ENCODE measurements at places on chromosomes 11 and 22. TPM values are rescaled to one million over a fixed set of nuclear protein-coding genes. Genes with fewer than 3 reads are reported as not detected.

DNA sequence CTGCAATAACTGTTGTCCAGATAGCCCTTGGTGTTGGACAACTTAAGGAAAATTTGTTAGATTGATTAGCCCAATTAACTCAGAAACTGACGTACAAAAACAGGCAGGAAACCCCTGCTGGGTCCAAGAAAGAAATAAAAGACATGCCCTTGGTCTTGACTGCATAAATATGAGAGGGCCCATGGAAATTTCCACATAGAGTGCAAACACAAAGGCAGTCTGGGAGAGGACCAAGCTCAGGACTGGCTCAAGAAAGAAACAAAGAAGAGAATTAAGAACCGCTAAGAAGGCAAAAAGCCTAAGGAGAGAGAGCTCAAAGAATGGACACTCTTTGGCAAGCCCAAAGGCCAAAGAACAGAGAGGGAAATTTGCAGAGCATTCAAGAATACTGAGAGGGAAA lies 1243.9 kb downstream of the LRRC4C start:
- H3K4me3 ChIP-seq = no peak overlapping the region
- H3K27ac ChIP-seq = no peak overlapping the region
- H3K36me3 ChIP-seq = no peaks in the 10 kb centered on the region
- DNase-seq = no peak

DNA sequence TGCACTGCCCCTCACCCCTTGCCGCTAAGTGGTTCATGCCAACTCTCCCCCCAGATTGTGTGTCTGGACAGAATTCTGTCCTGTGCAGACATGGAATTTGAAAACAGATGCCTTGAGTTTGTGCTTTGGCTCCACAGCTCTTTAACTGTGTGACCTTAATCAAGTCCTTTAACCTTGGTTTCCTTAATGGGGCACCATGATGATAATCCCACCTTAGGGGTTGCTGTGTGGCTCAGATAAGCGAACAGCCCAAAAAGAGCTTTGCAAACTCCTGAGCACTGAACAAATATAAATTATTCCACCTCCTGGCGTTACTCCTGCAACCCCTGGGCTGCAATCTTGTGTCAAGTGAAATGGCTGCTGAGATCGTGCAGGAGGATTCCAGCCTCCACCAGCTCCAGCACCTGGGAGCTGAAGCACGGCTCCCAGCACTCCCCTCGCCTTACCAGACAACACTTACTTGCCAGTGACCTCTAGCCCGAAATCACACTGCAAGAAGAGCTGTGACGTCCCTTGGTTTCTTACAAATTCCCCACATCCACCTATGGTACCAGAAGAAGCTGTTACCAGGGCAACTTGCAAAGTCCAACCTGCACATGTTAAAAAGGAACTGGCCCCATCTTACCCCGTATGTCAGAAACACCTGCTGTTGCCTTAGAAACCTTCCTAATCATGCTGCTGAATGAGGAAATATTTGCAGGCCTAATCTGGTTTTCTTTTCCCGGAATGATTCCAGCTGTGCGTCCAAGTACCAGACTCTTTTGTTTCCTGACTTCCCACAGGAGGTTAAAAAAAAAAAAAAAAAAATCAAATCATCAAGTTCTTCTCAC lies 13.2 kb downstream of the VPS37C start:
- no peaks in the 10 kb centered on the region for H3K36me3 ChIP-seq
- no peak overlapping the region for H3K27ac ChIP-seq
- peaks cover 2% of the 10 kb centered on the region for H3K27me3 ChIP-seq
- DNase-seq = no peak

DNA sequence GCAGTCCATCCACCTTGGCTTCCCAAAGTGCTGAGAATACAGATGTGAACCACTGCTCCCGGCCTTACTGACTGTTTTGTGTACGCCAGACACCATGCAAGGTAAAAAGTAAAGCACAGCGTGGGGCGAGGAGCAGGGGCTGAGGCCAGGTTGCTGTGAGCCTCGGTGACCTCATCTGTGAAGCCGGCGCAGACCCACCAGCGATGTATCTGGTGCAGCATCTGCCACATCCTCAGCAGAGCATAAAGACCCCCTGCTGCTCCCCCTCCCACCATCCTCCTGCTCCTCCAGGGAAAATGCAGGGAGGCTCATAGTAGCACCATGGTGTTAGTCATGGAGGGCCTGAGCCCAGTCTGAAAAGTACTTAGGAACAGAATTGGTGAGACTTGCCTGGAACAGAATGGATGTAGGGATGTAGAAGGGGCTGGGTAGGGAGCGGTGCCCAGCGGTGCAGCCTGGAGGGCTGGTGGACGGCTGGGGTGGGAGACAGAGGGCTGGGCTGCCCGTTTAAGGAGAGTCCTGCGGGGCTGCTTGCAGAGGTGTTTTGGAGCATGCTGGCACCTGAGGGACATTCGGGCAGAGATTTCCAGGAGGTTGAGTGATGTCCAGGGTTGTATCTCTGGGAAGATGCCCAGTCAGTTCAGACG lies 462.4 kb downstream of the BRD1 start:
- no peaks in the 10 kb centered on the region for H3K4me1 ChIP-seq
- DNase-seq = no peak
- H3K4me3 ChIP-seq = no peak overlapping the region
- no peak overlapping the region for H3K27ac ChIP-seq

GRCh38 chr11:14623036-14623435 lies 20.6 kb upstream of the PDE3B start:
- peaks cover 32% of the 10 kb centered on the region for H3K4me1 ChIP-seq
- no peak for DNase-seq
- no peaks in the 10 kb centered on the region for H3K27me3 ChIP-seq
- peaks cover 68% of the 10 kb centered on the region for H3K36me3 ChIP-seq

- DNase-seq = no peak
- H3K36me3 ChIP-seq = no peaks in the 10 kb centered on the region
- H3K27ac ChIP-seq = no peak overlapping the region
- no peak overlapping the region for H3K4me3 ChIP-seq
- no peaks in the 10 kb centered on the region for H3K27me3 ChIP-seq
- no peaks in the 10 kb centered on the region for H3K4me1 ChIP-seq
Observed at GRCh38 chr11:84901991-84902390, 725.2 kb downstream of the DLG2 start.

DNA sequence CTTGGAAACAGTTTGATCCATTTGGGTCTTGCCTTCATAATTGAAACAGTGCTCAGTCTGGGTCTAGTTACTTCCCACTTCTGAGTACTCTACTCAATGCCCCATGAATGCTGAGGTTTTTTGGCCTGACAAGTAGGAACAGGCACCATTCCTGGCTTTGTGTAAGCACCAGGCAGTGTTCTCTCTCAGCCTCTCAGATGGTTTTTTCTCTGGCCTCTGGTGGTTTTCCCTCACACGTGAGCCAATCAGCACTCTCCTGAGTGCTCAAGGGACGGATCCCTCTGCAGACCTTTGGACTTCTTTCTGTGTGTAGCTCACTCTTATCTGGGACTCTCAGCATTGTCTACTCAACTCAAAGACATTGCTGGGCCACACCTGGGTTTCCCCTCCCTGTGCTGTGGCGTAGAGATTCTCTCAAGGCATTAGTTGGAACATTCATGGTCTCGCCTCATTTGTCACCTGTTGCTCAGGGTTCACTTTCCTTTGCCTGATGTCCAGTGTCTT lies 21.3 kb downstream of the SIK2 start:
- H3K27me3 ChIP-seq = no peaks in the 10 kb centered on the region
- H3K36me3 ChIP-seq = peaks cover 43% of the 10 kb centered on the region
- H3K27ac ChIP-seq = no peak overlapping the region
- H3K4me3 ChIP-seq = no peak overlapping the region
- no peak for DNase-seq
- no peaks in the 10 kb centered on the region for H3K4me1 ChIP-seq

- H3K27me3 ChIP-seq = no peaks in the 10 kb centered on the region
- H3K4me3 ChIP-seq = no peak overlapping the region
- no peak overlapping the region for H3K27ac ChIP-seq
- H3K4me1 ChIP-seq = no peaks in the 10 kb centered on the region
Observed at GRCh38 chr11:31246451-31247165, 122.9 kb downstream of the DCDC1 start.

DNA sequence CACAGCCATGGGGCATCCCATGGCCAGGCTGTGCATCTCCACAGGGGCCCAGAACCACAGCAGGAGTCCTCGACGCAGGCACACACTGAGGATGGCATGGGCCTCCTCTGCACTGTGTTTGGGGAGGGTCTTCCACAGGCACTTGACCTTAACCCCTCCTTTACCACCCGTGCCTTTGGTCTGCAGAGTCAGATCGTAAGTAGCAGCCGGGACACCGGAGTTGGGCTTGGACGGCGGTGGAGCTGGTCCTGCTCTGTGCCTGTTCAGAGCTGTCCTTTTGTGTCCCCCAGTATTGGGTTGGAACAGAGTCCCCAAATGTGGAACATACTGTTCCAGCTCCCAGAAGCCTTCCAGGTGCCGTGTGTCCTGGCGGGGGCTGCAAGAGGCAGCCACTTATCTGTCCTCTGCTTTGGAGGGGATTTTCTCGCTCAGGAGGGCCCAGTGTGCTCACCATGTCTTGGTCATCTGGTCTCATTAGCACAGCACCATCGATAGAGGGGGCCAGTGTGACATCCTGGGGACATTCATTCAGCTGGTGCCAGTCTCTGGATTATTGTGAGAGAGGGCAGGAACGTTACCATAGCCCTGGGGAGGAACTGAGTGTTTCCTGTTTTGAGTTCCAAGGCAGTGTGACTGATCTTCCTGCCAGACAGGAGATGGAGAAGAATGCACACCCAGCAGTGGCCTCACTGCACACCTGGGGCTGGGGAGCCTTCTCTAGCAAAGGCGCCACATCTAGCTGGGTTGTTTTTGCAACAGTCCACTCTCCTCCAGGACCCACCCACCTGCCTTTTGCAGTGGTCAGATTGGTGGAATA lies 12.4 kb downstream of the CRELD2 start:
- DNase-seq = peak; percentile 51
- H3K27me3 ChIP-seq = no peaks in the 10 kb centered on the region
- peaks cover 2% of the 10 kb centered on the region for H3K36me3 ChIP-seq
- peak overlapping the region; percentile 49 for H3K27ac ChIP-seq
- H3K4me3 ChIP-seq = no peak overlapping the region

GRCh38 chr11:96943970-96944369 lies 554.2 kb downstream of the JRKL start:
- no peak overlapping the region for H3K4me3 ChIP-seq
- DNase-seq = no peak
- no peaks in the 10 kb centered on the region for H3K36me3 ChIP-seq
- H3K27ac ChIP-seq = no peak overlapping the region

DNA sequence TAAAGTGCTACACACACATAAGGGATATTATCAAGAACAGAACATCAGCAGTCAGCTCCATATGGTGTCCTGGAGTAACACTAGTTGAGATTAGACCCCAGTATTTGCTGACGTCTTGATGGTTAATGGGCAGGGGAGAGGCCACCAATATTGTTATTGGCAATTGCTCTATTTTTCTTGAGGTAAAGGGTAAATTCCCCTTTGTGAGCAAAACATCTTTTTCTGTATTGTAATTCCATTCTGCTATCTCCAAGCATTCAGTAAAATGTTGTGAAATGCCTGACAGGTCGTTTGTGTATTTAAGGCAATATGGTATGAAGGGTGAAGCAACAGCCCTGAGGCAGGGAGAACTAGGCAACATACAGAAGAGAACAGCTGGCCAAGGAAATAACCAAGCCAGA lies 21.9 kb downstream of the PC start:
- peaks cover 4% of the 10 kb centered on the region for H3K27me3 ChIP-seq
- H3K4me3 ChIP-seq = no peak overlapping the region
- H3K36me3 ChIP-seq = no peaks in the 10 kb centered on the region
- no peak for DNase-seq

- H3K36me3 ChIP-seq = peaks cover 33% of the 10 kb centered on the region
- no peaks in the 10 kb centered on the region for H3K27me3 ChIP-seq
- no peak overlapping the region for H3K4me3 ChIP-seq
- DNase-seq = no peak
Observed at GRCh38 chr22:40620464-40621046, 16.0 kb downstream of the MRTFA start.

DNA sequence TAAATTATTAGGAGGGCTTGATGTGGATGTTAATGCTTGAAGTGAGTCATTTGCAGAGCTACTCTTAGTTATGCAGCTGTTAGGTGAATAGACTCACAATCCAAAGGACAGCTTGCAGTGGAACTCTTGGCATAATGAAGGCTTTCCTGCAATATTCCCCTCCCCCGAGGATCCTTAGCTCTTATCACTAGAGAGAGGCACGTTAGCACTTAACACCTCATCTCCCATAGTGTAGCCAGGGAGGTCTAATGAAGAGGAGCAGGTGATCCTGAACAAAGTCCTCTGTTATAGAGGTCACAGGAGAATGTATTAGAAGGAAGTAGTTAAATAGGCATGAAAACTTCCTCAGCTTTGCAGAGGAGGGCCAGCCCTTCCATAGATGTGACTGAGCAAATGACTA lies 919.2 kb upstream of the FAT3 start:
- no peak overlapping the region for H3K4me3 ChIP-seq
- no peak overlapping the region for H3K27ac ChIP-seq
- no peaks in the 10 kb centered on the region for H3K27me3 ChIP-seq
- no peak for DNase-seq

VPS37C gene
- total RNA-seq = 6.0 TPM

HPX gene
- 0.58 TPM for total RNA-seq

TREH gene
- not detected for total RNA-seq

MOV10L1 gene
- total RNA-seq = not detected

NLRP14 gene
- not detected for total RNA-seq

PVALB gene
- total RNA-seq = not detected

OR6T1 gene
- total RNA-seq = not detected

KCTD14 gene
- total RNA-seq = not detected

LINC01488 gene
- total RNA-seq = not detected

P4HA3 gene
- not detected for total RNA-seq

FXYD2 gene
- 31.2 TPM for total RNA-seq

Data from activated naive CD8-positive, alpha-beta T cell treated with anti-CD3 and anti-CD28 coated beads, Interleukin-2, amount 10 ng/mL, durations not matched to agents 7 days and 5 days (primary cell).